ENCODE measurements at places on chromosomes 16 and 17.
A peak's percentile ranks its signal among the peaks of the same experiment; 100 is the strongest.

- DNase-seq: no peak
These were observed 480 bp downstream of the KIF19 start for GRCh38 chr17:74326506-74326905.

GRCh38 chr16:31330553-31330890, 24.5 kb upstream of the ITGAX start:
- DNase-seq: no peak

DNA sequence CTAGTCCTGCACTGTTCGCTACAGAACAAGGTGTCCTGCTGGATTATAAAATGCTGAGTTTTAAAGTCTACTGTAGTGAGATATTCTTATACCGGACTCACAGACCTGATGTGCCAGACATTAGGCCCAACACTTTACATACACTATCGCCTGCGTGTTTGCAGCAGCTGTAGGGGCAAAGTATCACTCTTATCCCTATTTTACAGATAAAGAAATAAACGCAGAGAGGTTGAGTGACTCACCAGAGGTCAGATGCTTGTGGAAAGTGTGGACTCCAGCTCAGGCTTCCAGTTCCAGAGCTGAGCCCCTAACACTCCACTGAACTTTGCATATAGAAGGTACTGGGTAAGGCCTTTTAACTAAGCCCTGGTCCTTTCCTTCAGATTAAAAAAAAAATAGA, 47.4 kb downstream of the PLXDC1 start:
- no peak for DNase-seq

DNA sequence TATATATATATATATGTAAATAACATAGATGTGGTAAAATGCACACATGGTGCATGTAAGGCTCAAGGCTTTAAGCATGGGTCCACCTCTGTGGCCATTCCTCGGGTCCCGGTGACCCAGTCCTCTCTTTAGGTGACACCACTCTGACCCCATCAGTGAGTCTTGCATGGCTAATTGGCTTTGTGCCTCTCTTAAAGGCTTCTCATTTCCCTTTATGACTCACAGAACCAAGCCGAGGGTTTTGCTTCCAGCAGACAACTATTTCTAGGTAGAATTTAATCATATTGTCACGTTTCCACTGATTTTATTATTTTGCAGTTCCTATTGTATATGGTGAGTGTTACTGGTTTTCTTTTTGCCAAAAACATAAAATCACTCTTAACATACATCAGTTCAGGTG, 59.7 kb downstream of the PLCG2 start:
- DNase-seq: no peak

DNA sequence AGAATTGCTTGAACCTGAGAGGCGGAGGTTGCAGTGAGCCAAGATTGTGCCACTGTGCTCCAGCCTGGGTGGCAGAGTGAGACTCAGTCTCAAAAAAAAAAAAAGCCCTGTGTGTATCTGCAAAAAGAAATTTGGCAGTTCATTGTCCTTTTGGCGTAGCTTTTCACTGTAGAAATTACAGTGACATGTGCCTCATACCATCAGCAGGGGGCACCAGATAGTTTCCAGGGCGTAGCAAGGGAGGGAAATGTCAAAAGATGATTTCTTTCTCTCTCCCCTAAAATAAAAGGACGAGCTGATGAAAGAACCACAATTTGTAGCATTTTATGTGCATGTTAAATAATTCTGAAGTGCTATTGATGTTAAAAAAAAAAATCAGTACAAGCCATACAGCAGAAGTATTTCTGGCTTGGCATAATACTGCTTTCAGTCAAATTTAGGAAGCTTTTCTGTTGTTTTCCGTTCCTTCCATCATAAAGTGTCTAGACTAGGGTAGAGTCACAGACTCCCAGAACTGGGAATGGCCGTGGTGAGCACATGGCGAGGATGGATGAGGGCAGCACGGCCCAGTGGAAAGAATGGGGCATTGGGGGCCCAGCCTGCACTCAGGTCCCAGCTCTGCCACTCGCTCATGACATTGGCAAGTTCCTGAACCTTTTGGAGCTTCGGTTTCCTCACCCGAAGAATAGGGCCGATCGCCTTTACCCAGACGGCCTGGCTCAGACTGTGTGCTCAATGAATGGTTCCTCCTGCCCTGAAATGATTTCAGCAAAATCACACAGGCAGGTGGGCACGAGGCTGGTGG, 59.8 kb upstream of the RPH3AL start:
- no peak for DNase-seq

DNA sequence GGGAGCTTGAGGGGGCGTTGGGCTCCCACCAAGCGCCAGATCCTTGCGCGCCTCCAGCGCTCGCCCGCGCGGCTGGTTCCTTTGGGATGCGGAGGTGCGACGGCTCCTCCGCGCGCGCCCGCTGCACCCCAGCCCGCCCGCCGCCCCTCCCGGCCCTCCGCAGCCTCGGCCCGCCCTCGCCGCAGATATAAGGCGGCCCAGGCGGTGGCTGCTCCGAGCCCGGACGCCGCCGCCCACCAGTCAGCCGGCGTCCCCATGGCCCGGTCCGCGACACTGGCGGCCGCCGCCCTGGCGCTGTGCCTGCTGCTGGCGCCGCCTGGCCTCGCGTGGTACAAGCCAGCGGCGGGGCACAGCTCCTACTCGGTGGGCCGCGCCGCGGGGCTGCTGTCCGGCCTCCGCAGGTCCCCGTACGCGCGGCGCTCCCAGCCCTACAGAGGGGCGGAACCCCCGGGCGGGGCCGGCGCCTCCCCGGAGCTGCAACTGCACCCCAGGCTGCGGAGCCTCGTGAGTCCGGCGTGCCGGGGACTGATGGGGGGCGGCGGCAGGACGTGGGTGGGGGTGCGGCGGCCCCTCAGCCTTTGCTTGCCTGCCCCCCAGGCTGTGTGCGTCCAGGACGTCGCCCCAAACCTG, at the start of gene NPB:
Gene NPB (plus strand): TSS at position 216 of the 630 bp plus-strand sequence. CDS start 40 bp downstream, at position 256.
- no peak for DNase-seq

DNA sequence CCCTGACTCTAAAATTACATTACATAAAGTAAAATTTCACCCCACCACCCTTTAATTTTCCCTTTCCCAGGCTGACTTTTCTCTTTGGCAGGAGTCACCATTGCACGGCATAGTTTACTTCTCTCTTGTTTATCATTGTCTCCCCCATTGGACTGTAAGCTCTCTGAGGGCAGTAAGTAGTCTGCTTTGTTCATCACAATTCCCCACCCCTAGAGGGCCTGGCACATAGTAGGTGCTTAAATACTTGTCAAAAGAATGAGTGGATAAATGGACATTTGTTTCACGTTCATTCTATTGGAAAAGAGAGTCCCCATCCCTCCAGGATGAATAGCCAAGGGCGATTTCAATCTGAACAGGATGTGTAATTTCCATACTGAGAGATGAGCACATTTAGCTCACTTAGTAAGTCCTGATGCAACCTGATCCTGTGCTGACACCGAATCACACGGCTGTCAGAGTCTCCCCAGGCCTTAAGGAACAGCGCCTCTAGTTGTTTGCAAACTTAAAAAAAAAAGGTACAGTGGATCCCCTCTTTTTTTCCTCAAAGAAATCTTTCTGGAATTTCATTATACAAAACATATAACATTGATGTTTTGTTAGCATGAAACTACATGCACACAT, 54.0 kb downstream of the AKAP1 start:
- no peak for DNase-seq

- peak; percentile 92 for DNase-seq
These were observed 15.4 kb upstream of the ZNF287 start for GRCh38 chr17:16584273-16584995.

DNA sequence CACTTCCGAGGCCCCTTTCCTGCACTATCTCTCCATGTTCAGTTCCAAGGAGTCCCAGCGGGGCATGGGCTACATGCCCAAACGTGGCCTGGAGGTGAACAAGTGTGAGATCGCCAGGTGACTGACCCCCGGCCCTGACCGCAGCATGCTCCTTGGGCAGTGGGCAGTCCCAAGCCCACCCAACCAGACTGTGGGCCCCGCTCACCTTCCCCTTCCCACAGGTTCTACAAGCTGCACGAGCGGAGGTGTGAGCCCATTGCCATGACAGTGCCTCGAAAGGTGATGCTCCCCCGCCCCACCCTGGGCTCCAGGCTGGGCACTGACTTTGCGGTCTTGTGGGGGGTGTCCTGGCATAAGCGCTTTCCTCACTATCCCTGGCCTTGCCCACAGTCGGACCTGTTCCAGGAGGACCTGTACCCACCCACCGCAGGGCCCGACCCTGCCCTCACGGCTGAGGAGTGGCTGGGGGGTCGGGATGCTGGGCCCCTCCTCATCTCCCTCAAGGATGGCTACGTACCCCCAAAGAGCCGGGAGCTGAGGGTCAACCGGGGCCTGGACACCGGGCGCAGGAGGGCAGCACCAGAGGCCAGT, 4.7 kb downstream of the CORO1A start:
- DNase-seq: no peak

- DNase-seq: no peak
These were observed 40.8 kb downstream of the USP32 start for GRCh38 chr17:60351012-60351695.

- DNase-seq: no peak
These were observed 20.1 kb upstream of the ADCY9 start for GRCh38 chr16:4136229-4136813.

DNA sequence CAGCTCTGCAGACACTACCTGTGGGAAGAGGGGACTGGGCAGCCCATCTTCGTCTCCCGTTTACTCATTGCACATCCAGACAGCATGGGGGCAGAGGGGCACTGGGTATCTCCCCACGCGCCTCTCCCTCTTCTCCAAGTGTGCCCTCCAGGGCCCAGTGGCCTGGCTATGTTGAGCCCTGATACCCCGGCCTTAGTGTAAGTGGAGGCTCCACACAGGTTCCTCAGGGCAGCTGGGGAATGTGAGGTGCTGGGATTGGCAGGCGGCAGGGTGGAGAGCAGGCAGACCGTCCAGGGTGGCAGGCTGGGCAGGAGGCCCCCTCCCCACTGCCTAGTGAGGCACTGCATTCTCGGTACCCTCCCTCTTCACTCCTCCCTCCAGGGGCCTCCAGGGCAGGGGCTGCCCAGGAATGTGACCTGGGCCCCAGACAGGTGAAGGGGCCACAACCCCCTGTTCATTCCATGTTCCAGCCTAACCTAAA, 13.2 kb upstream of the NAGLU start:
- DNase-seq: no peak

DNA sequence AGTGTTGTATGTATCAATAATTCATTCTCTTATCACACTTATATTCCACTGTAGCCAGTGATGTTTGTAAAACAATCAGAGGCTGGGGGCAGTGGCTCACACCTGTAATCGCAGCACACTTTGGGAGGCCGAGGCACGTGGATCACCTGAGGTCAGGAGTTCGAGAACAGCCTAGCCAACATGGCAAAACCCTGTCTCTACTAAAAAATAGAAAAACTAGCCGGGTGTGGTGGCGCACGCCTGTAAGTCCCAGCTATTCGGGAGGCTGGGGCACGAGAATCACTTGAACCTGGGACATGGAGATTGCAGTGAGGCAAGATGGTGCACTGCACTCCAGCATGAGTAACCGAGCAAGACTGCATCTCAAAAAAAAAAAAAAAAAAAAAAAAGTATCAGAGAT, 217.0 kb downstream of the CPPED1 start:
- DNase-seq: no peak

GRCh38 chr17:68627956-68628575, 26.9 kb upstream of the FAM20A start:
- DNase-seq: no peak

DNA sequence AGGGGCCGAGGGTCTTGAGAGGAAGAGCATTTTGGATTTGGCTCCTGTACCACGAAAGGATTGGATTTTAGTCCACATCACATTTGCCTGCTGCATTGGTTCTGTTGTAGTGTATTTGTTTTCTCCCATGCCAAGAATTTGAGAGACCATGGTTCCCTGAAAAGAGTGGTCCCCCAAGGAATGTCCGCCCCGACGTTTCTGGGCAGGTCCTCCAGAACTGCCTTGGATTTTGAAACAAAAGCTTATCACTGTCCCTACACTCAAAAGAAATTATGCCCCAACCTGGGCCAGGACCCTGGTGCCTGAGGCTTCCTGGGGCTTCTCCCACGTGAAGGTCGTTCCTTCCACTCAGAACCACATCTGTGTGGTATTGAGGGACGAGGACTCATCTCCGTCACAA, 10.8 kb downstream of the NTN1 start:
- no peak for DNase-seq

DNA sequence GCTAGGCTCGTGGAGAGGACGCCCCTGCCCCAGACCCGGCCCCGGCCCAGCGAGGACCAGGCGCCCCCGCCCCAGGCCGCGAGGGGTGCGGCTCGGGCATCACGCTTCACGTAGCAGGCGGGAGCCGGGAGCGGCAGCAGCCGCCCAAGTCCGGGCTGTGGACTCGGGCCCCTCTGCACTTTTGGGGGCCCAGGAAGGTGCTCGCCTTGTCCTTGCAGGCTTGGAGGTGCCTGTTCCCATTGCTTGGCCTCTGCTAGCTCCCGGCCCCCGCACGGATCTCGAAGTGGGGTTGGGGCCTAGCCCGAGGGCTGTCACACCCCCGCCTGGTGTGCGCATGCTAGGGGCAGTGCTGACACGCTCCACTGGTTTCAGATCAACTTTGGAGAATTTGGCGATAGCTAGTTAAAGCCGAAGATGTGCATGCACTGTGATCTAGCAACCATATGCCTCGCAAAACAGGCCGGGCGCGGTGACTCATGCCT, 55.7 kb downstream of the WSB1 start:
- no peak for DNase-seq

- DNase-seq: no peak
These were observed 72.2 kb upstream of the BRD7 start for GRCh38 chr16:50440991-50441390.

- no peak for DNase-seq
These were observed 30.7 kb downstream of the MYH3 start for GRCh38 chr17:10626390-10626789.

GRCh38 chr16:81551821-81552304, 107.3 kb downstream of the CMIP start:
- DNase-seq: no peak

- no peak for DNase-seq
These were observed 12.6 kb downstream of the SNX20 start for GRCh38 chr16:50668368-50669008.

- DNase-seq: no peak
These were observed 3.3 kb downstream of the ZCCHC14 start for GRCh38 chr16:87489434-87490045.

GRCh38 chr17:1803280-1803679, 26.4 kb downstream of the SMYD4 start:
- DNase-seq: no peak

DNA sequence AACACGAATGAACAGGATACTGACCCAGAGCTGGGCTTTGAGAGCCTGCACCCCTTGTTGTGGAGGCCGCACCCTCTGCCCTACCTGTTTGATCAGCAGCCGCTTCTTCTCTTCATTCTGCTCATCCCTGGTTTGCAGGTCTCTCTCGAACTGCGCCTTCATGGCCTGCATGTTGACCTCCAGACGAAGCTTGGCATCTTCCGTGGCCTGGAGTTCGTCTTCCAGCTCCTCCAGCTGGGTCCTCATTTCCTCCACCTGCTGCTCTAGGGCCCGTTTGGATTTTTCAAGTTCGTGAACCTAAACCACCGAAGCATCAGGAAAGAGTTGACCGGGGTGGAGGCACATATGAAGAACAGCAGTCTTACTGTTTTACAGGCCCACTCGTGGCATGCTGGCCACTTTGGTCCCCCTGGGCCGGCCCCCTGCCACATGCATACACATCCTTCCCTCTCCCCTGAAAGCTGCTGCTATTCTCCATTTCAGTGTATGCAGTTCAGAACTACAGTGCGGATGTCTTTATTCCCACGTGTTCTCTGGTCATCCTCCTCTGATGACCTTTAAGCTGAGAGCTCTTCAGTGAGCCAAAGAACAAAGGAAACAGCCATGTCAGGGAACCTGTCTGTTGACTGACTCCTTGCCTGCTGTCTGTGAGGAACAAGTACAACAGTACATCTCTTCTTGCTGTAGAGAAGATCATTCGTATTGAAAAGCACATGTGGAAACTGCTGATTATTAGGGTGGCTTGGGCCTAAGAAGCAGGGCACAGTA, 54.8 kb downstream of the NDEL1 start:
- DNase-seq: no peak

All from stimulated activated CD8-positive, alpha-beta memory T cell treated with anti-CD3 and anti-CD28 coated beads, Interleukin-2, amount 100 ng/mL, for 48 hours (primary cell).